Activated naive CD4-positive, alpha-beta T cell treated with anti-CD3 and anti-CD28 coated beads, Interleukin-2, amount 50 U/mL, for 72 hours (primary cell): ENCODE measurements at places on chromosomes 1 and 21.

- no peak for DNase-seq
Observed at GRCh38 chr1:203215573-203215972, 13.9 kb downstream of the CHIT1 start.

GRCh38 chr1:43539726-43540434, 9.2 kb downstream of the PTPRF start:
- no peak for DNase-seq

GRCh38 chr1:114833421-114833820, 21.2 kb upstream of the SYCP1 start:
- no peak for DNase-seq

DNA sequence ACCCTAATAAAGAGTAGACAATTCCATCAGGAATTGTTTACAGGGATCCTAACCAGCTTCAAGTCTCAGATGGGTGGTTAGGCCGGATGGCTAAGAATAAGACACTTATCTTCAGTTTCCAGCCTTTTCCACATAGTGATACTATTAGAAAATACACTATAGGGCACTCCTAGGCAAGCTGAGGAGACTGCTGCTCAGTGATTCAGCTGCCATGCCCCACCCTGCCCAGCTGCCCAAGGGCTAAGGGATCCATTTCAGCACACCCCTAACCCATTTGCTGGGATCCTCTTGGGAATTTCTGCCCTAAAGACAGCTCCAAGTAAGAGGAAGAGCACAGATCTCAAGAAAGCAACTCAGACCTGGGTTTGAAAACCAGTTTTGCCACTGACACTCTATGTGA, 31.9 kb downstream of the PLPP3 start:
- no peak for DNase-seq

DNA sequence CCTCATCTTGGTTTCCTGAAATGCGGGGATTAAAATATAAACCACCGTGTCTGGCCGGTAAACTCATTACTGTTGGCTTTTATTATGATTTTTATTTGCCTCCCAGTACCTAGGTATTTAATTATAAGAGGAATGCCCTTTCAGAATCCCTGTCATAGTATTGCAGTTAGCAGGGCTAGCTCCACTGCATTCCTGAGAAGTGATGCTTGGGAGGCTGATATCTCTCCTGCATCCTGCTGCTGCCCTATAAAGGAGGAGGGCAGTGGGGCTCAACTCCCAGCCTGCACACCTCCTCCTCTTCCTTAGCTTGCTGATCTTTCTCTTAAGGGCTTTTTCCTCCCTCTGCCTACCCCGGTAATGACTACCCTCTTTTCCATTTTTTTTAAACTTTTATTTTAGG, 19.9 kb upstream of the DISC1 start:
- DNase-seq = no peak

GRCh38 chr1:157288006-157288405, 149.8 kb upstream of the ETV3 start:
- no peak for DNase-seq

DNA sequence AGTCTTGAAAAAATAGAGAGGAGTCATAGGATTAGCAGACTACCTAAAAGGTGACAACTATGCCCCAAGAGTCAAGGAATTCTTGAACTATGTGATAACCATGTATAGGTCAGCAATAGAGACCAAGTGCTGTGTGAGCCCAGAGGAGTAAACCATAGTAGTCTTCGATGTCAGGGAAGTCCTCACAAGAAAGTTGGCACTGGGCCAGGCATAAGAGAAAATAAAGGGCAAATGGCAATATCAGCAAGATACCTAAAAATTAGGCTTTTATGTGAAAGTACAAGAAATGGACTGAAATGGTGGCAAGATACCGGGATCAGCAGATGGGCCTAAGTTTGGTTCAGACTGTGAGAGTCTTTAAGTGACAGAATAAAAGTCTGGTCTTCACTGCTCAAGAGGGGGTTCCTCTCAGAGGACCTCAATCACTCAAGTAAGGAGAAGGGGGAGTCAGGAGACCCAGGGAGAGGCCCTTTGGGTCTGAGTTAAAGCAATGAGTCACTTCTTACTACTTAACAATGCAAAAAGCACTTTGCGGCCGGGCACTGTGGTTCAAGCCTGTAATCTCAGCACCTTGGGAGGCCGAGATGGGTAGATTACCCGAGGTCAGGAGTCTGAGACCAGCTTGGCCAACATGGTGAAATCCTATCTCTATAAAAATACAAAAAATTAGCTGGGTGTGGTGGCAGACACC, 95.0 kb downstream of the TEX35 start:
- no peak for DNase-seq

GRCh38 chr1:183138301-183138700, 47.8 kb upstream of the LAMC2 start:
- no peak for DNase-seq

GRCh38 chr1:16167331-16168143, 11.7 kb upstream of the EPHA2 start:
- no peak for DNase-seq

DNA sequence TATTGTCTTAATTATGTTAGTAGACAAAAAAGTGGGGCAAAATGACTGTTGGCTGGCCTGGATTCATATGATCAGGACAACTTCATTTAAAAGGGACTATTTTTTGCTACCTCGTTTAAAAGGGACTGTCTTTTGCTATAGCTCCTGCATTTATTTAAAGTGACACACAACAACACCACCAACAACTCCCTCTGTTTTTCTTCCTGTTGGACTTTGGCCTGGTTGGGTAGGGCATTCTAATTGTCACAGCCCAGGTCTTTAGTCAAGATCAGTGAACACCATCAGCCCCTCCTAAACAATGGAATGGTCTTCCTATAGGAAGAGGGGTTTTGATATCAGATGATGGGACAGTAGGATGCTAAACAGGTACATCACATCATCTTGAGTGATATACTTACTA, 241.8 kb downstream of the GPR52 start:
- DNase-seq = no peak

- no peak for DNase-seq
Observed at GRCh38 chr1:245370905-245371581, 216.3 kb downstream of the KIF26B start.

- DNase-seq = no peak
Observed at GRCh38 chr1:173666646-173667045, 3.0 kb downstream of the ANKRD45 start.

GRCh38 chr1:8477983-8478362, 160.1 kb downstream of the SLC45A1 start:
- no peak for DNase-seq

DNA sequence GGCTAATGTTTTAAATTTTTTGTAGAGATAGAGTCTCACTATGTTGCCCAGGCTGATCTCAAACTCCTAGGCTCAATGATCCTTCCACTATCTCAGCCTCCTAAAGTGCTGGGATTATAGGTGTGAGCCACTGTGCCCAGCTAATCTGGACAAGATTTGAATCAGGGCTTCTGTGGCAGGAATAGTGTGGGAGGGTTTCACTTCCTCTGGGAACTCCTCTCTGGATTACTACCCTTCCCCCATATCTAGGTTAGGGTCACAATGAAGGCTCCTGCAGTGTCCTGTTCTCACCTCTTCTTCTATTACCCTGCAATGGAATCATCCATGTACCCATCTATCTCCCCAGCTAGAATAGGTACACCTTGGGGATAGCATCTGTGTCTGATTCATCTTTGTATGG, 133.6 kb upstream of the RAB4A start:
- DNase-seq = no peak

GRCh38 chr21:33205476-33205875, 24.3 kb upstream of the IFNAR2 start:
- no peak for DNase-seq

- DNase-seq = no peak
Observed at GRCh38 chr1:214898161-214898560, 184.4 kb upstream of the KCNK2 start.

- no peak for DNase-seq
Observed at GRCh38 chr1:85571181-85571759, 9.3 kb upstream of the CCN1 start.

- DNase-seq = no peak
Observed at GRCh38 chr1:117009132-117009531, 7.6 kb downstream of the CD101 start.

GRCh38 chr1:58862728-58863385, 79.0 kb upstream of the JUN start:
- no peak for DNase-seq

GRCh38 chr1:3668585-3669300, 16.4 kb downstream of the TP73 start:
- DNase-seq = no peak

DNA sequence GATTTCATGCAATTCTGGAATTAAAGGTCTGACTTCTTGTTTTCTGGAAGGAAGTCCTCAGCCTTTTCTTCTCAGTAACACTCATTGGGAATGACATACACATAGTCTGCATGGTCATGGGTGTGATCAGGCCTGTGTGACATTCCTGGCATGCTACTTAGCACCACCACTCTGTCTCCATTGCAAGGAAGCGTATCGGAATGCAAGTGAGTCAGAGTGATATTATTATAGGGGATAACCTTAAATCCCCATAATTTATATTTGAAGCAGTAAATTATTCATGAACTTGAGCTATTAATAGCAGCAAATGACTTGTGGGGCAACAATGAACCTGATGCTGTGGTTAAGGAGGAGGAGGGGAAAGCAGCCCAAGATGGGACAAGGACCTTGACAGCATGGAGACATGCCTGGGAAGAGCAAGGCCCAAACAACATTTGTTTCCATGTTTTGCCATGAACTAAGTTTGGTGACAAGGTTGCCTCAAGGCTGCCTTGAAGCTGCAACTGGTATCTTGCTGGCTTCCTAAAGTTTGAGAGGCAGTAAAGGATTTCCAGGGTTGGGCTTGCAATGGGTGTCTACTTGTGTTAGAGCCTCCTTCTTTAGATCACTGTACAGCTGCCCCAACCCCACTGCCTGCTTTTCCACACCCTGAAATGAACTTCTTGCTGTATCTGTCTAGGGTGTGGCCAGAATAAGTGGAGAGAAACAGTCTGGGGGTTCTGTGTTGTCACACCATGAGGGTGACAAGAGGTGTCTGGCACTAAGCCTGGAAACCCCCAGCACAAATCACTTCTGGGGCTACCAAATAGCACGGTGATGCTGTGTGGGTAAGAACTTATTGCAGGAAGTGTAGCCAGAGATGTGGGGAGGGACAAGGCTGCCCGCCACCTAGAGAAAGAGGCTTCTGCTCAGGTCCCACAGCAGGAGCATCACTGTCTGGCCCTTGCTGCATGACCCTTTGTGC, 4.6 kb downstream of the MAB21L3 start:
- DNase-seq = no peak

GRCh38 chr1:36139521-36139920, 9.8 kb downstream of the TRAPPC3 start:
- no peak for DNase-seq

DNA sequence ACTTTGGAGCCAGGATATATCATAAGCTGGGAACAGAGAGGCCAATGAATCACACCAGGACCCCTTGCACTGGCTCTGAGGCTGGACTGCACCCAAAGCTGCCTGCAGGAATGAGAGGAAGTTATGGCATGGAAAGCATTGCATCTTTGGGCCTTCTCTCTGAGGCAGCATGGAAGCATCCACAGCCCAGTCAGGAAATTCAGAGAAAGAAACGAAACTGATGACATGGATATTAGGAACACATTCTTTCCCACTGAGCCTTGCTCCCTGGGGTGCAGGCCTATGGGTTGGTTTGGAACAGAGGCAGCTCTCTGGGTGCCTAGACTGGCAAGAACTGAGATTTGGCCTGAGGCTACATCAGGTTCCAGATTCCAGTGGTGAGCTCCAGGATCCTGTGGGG, 98.6 kb downstream of the NGF start:
- DNase-seq = no peak

- no peak for DNase-seq
Observed at GRCh38 chr1:65503427-65503826, 83.0 kb downstream of the LEPR start.

DNA sequence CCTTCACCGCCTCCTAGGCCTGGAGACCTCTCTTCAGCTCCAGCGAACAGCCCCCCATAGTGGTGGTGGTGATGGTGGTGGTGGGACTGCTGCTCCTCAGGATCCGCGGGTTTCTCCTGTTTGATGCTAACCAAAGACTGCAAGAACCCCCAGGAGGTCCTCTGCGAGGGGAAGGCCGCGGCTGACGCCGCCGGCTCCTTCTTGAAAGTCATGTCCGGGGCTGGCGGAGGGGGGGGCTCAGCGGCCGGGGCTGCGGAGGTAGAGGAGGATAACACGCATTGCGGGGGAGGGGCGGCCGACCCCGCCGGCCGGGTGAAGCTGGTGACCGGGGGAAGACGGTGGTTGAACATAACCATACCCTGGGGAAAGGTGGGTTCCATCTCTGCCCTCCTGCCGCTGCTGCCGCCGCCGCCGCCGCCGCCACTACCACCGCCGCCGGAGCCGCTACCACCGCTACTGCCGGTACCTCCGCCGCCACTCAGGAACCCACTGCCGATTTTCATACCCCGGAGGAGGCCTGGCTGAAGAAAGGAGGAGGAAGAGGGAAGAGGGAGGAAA, 554 bp downstream of the ZNF281 start:
- DNase-seq = peak; percentile 43

- no peak for DNase-seq
Observed at GRCh38 chr1:238690415-238690814, 696.0 kb upstream of the CHRM3 start.

GRCh38 chr1:94947437-94947836, 20.5 kb upstream of the CNN3 start:
- no peak for DNase-seq

DNA sequence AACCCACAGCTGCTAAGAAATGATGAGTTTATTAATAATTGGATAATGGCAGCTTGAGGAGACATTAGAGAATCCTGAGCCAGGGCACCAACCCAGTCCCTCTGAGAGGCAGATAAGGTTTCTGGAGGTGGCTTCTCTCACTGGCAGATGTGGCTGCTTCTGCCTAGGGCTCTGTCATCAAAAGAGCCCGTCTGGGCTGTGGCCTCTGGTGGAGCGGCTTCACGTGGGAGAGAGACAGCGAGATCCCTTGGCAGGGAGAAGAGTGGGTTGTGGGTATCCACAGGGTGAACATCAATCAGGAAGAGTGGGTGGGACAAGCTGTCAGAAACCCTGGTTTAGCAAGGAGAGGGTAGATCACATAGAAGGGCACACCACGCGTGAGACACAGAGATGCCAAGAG, 30.0 kb downstream of the VWA5B1 start:
- no peak for DNase-seq

DNA sequence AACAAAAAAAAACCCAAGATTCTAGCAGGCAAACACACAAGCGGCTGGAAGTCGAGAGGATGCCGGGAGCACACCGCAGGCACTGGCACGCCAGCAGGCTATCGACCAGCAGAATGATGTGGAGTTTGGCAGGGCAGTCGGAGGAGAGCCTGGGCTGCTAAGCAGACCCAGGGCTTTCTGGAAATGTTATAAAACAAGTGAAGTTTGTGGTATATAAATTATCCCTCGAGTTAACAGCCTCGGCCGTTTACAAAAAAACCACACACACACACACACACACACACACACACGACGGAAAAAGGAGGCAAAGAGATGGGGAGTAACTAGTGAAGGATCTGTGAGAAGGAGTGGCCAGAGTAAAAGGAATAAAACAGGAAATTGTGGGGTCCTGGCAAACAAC, 87.2 kb upstream of the IVNS1ABP start:
- DNase-seq = no peak
